ENCODE measurements at places on chromosomes 11 and 22. TPM values are rescaled to one million over a fixed set of nuclear protein-coding genes. Genes with fewer than 3 reads are reported as not detected.

DNA sequence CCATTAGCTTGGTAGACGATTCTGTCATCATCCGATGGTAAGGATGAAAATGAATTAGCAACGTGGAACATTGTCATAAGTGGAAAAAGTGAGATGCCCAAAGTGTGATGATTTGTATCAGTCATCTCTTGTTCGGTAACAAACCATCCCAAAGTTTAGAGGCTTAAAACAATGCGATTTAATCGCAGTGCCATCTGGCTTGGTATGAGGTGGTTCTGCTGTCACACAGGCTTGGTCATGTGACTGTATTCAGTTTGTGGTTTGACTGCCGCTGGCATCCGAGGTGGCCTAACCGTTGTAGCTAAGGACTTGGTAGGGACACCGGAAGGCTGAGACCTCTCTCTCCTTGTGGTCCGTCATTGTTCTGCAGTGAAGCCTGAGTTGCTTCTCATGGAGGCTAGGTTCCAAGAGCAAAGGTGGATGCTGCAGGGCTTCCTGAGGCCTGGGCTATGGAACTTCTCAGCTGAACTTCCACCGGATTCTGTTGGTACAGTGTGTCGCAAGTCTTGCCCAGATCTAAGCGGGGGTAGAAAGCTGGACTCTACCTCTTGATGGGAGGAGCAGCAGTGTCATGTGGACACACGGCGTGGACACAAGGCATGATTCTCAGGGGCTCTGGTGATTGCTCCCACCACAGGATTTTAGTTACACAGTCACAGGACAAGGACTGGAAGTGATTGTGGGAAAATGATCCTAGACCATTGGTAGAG is 36.3 kb downstream of the BCR start:
- H3K4me3 ChIP-seq = no peak overlapping the region
- no peaks in the 10 kb centered on the region for H3K27me3 ChIP-seq
- no peaks in the 10 kb centered on the region for H3K36me3 ChIP-seq
- DNase-seq = no peak

GRCh38 chr11:61587541-61587941 is 6.7 kb upstream of the SYT7 start:
- H3K4me3 ChIP-seq = no peak overlapping the region
- no peaks in the 10 kb centered on the region for H3K36me3 ChIP-seq
- no peak for DNase-seq
- H3K4me1 ChIP-seq = no peaks in the 10 kb centered on the region
- H3K27ac ChIP-seq = no peak overlapping the region

GRCh38 chr11:19199048-19199447 is 2.7 kb downstream of the CSRP3 start:
- DNase-seq = no peak
- no peaks in the 10 kb centered on the region for H3K36me3 ChIP-seq
- no peak overlapping the region for H3K4me3 ChIP-seq
- H3K27me3 ChIP-seq = no peaks in the 10 kb centered on the region
- no peak overlapping the region for H3K27ac ChIP-seq

GRCh38 chr22:39092111-39092862 is 4.8 kb upstream of the APOBEC3H start:
- no peak for DNase-seq
- no peak overlapping the region for H3K4me3 ChIP-seq
- H3K4me1 ChIP-seq = peaks cover 47% of the 10 kb centered on the region
- peak overlapping the region; percentile 13 for H3K27ac ChIP-seq

GRCh38 chr11:125390946-125391345 is 105.1 kb downstream of the FEZ1 start:
- H3K27me3 ChIP-seq = no peaks in the 10 kb centered on the region
- no peaks in the 10 kb centered on the region for H3K4me1 ChIP-seq
- DNase-seq = no peak
- no peaks in the 10 kb centered on the region for H3K36me3 ChIP-seq
- H3K4me3 ChIP-seq = no peak overlapping the region
- no peak overlapping the region for H3K27ac ChIP-seq

The CABP4 gene
- total RNA-seq = 0.41 TPM

DNA sequence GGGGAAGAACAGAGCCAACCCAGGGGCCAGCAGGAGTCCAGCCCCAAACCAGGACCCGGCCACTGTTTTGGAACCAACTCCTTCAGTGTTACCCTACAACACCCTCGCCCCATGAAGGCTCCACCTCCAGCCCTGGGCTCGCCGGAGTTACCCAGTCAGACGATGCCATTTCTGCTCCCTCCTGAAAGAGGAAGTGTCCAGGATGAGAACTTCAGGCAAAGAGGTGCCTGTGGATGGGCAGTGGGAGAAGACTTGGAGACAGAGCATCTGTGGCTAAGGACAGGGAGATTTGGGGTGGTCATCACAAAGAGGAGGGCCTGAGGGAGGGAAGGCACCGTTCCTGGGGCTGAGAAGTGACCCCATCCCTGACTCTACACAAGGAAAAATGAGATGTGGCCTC is 14.0 kb downstream of the APOBEC3B start:
- peaks cover 4% of the 10 kb centered on the region for H3K4me1 ChIP-seq
- H3K27ac ChIP-seq = no peak overlapping the region
- no peak overlapping the region for H3K4me3 ChIP-seq
- no peaks in the 10 kb centered on the region for H3K27me3 ChIP-seq
- no peak for DNase-seq
- no peaks in the 10 kb centered on the region for H3K36me3 ChIP-seq

The OR51E1 gene
- not detected for total RNA-seq

GRCh38 chr11:10529279-10529678 is 11.7 kb downstream of the RNF141 start:
- no peaks in the 10 kb centered on the region for H3K36me3 ChIP-seq
- no peak overlapping the region for H3K27ac ChIP-seq
- H3K27me3 ChIP-seq = no peaks in the 10 kb centered on the region
- H3K4me1 ChIP-seq = peaks cover 7% of the 10 kb centered on the region
- H3K4me3 ChIP-seq = no peak overlapping the region
- no peak for DNase-seq

DNA sequence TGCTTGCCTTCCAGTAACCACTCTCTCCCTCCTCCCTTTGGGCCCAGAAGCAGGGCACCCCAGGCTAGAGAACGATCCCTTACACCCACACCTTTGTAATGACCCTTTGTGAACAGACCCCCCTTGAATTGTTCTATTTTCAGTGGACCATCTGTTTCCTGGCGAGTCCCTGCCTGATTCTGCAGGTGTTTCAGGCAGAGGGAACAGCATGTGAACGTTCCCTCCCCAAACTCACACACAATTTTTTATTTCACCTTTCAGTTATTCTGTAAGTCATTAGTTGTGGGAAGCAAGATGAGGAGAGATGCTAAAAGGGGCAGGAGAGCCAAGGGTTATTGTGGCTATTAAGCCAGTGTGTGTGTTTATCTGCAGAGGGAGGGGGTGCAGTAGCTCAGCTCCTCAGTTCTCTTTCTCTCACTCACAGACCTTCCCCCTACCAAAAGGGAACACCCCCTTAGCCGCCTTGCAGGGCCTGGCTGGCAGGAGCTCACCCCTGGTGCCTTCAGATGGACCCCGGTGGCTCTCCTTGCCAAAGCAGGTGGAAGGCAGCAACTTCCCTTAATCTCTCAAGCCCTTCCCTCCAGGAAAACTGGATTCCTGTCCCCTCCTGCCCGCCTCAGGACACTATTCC is 64.8 kb upstream of the SPON1 start:
- no peak overlapping the region for H3K27ac ChIP-seq
- no peaks in the 10 kb centered on the region for H3K27me3 ChIP-seq
- H3K4me3 ChIP-seq = no peak overlapping the region

GRCh38 chr11:14042686-14043465 is 80.4 kb downstream of the SPON1 start:
- no peaks in the 10 kb centered on the region for H3K4me1 ChIP-seq
- no peak overlapping the region for H3K27ac ChIP-seq
- H3K36me3 ChIP-seq = no peaks in the 10 kb centered on the region
- H3K4me3 ChIP-seq = no peak overlapping the region

GRCh38 chr11:407651-408123 is 7.1 kb downstream of the SIGIRR start:
- no peak for DNase-seq
- peaks cover 6% of the 10 kb centered on the region for H3K4me1 ChIP-seq
- no peak overlapping the region for H3K27ac ChIP-seq
- H3K27me3 ChIP-seq = no peaks in the 10 kb centered on the region

- H3K36me3 ChIP-seq = no peaks in the 10 kb centered on the region
- no peak for DNase-seq
Observed at GRCh38 chr11:131391176-131391575, 20.8 kb downstream of the NTM start.

Data from GM12878 (cell line).